Stimulated activated CD8-positive, alpha-beta memory T cell treated with anti-CD3 and anti-CD28 coated beads, Interleukin-4, amount 100 ng/mL, for 4 hours (primary cell): ENCODE measurements at places on chromosomes 13 and 19.

DNA sequence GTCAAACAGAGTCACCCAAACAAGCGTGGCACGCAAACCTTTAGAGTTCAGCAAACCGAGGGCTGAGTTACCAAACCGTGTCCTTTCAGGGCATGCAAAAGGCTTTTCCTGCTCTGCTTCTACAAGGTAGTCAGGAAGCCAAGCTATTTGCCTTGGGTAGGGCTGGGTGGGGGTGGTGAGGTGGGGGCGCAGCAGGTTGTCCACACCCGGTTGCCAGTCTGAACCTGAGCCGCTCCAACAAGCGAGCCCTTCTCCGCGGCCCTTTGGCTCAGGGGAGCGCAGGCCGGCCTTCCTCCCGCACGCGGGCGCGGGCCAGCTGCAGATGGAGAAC lies 347 bp upstream of the CLDN10 start:
- no peak for DNase-seq

GRCh38 chr19:4066682-4067395 lies at the start of gene ZBTB7A:
Gene ZBTB7A (minus strand): TSS chr19:4066899. CDS start chr19:4055232, 11,667 bp downstream.
- peak; percentile 62 for DNase-seq

DNA sequence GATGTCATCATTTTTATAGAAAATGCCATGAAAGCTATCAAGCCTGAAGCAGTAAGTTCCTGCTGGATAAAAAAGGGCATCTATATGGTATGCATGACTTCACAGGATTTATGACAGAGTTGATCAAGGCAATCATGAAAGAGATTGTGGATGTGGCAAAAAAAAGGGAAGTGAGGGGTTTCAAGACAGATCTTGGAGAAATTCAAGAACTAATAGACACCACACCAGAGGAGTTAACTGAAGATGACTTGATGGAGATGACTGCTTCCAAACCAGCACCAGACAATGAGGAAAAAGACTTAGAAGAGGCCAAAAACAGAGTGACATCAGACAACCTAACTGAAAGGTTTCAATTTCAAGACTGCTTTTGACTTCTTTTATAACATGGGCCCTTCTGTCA lies 691.1 kb upstream of the SLC10A2 start:
- no peak for DNase-seq

DNA sequence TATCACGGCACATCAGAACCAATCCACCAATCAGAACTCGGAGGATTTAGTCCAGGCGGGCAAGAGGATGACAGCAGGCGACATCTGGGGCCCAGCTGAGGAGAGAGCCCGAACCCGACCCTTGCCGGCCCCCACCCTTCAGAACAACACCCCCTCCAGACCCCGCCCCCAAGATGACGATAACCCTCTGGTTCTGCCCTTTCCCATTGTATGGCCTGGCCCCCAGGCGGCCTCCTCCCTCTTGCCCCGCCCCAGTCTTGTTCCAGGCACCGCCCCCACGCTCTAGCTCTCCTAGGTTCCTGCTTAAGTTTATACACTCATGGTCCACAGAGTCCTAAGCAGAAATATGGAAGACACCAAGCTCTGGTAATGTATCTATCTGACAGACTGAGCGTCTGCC lies 2.8 kb upstream of the ZNF83 start:
- no peak for DNase-seq

DNA sequence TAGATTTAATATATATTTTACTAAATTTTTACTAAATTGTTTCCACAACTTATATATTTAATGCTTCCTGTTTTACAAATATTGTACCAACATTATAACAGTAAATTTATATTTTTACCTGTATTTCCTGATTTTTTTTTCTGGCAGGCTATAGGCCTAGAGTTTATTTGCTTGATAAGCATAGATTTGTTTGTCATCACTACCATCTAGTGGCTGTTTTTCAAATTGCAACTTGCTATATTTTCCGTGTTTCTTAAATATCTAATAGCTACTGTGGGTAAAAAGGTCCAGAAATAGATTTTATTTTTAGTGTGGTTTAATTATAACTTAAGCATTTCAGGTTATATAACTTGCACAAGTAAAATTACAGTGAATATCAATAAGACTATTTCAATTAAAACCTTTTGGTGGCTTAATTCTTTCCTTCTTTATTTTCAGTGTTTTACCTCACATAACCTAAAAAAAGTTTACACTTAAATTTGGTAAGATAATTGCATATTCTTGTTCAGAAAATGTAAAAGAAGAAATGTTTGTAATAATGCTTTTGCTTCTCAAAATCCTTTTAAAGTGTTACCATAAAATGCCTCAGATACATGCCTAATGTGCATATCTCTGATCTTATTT lies 60.6 kb downstream of the NDFIP2 start:
- no peak for DNase-seq

GRCh38 chr19:18349524-18350128 lies 9.2 kb downstream of the PGPEP1 start:
- no peak for DNase-seq

DNA sequence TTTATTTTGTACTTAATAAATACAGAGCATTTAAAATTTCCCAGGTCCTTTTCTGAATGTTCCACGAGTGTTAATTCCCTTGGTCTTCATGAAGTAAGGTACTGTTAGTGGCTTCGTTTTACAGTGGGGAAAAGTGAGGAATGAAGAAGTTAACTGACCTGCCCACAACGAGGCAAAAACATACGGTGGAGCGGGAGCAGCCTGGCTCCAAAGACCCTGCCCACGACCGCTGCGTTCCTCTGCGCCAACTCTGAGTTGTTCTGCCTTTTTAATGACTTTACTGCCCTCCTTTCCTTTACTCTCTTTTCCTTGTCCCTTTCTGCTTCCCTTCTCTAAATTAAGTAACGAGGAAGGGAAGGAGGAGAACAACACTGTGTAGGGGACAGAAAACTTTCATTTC lies 392.9 kb downstream of the PCDH9 start:
- no peak for DNase-seq

DNA sequence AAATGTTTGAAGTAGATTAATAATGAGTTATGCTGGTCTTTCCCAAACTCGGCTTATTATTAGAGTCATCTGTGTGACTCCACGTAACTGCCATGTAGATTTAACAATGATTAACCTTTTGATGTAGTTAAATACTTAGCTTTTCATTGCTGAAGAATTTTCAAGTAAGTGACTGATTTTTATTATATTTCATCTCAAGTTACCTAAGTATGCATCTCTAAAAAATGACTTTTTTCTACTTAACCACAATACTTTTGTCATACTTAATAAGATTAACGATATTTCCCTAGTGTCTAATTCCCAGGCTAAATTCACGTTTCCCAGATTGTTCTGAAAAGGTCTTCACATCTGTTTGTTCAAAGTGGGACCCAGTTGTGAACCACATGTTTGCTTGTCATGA lies 17.8 kb downstream of the BIVM start:
- DNase-seq = no peak

DNA sequence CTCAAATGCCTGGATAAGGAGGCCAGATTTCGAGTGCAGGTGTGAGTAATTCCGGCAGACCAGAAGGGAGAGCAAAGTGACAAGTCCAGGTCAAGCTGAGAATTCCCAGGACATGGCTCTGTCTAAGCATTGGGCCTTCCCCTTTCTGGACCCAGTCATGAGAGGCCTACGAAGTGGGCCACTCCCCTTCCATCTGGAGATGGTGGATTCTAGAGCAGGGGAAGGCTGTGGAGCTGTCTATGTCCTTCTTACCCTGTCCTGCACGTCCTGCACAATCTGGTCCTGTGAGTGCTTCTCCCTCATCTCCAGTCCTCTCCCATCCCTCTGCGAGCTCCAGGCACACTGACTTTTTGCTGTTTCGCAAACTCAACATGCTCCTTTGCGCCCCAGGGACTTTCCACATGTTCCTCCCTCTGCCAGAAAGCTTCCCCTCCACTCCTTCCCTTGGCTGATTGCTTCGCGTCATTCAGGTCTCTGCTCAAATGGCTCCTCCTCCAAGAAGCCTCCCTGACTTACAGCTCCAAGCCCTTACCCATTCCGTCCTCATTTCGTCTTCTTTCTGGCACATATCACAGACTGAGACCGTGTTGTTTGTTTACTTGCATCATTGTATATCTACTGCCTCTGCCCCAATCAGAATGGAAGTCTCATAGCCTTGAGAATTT lies 193.2 kb downstream of the URI1 start:
- no peak for DNase-seq

GRCh38 chr13:109667056-109667455 lies 119.3 kb downstream of the IRS2 start:
- no peak for DNase-seq
